ENCODE measurements at places on chromosomes 1 and 21.

GRCh38 chr1:26474818-26475217 lies 2.6 kb downstream of the HMGN2 start:
- no peak for DNase-seq

- DNase-seq: no peak
Observed at GRCh38 chr1:182953826-182954225, 860 bp upstream of the SHCBP1L start.

GRCh38 chr1:29893806-29894205 lies 657.5 kb downstream of the PTPRU start:
- no peak for DNase-seq

DNA sequence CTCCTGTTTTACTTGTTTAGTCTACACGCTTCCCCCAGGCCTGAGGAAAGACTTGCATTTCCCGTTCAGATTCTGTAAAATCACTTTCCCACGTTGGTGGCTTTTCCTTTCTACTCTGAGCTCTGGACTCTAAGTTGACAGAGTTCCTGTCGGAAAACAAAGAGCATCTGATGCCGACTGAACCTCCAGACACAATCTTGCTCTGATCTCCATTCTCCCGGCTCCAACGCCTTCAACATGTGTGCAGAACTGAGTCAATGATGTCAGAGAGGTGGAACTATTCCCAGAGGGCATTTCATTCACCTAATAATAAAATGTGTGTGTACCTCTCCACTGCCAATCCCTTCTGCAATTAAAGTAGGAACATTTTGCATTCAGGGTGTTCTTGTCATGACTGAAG lies 147.7 kb downstream of the MIS18A start:
- no peak for DNase-seq

GRCh38 chr1:32498751-32499150 lies 33.9 kb downstream of the ZBTB8B start:
- no peak for DNase-seq
